ENCODE measurements at places on chromosomes 6 and 20.

GRCh38 chr6:72218125-72218524 is 331.8 kb downstream of the RIMS1 start:
- no peak for DNase-seq

GRCh38 chr6:132122871-132123270 is 171.7 kb upstream of the CCN2 start:
- DNase-seq = no peak

DNA sequence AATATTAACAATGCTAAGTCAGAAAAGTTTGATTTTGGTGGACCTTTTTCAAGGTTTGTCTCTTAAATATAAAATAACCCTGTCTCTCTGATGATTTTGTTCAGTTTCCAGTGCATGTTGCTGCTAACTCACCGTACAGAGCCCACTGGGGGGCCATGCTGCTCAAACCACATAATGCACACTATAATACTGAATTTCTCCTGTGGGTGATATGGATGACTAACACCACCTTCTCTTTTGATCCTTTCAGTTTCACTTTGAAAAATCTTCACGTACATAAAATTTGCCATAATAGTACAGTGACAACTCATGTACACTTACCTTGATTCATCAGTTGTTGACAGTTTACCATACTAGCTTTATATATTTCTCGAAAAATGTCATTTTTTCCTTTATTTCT is 506.6 kb upstream of the MAN1A1 start:
- DNase-seq = no peak

DNA sequence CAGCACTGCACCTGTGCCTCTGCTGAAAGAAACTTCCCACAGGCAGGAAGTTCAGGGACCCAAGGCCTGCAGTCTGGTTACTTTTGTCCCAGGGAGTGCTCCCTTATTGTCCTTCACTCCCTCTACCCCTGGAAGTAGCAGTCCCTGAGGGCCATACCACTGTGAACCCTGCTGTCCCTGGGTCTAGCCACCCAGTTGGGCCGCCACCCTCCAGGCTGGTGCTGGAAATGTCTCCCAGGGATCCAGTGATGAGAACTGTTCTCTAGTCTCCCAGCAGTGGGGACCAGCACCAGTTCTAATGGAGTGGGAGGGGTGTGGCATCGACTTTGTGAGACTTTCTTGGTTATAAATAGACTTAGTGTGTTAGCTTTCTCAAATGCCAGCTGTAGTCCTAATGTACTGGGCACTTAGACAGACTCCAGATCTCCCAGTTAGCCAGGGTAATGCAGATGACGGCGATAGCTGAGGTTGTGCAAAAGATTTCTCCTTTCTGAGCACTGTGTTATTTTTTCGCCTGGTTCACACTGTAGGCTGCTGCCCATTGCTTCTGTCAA is 462.5 kb downstream of the CDH26 start:
- no peak for DNase-seq

GRCh38 chr6:157666729-157667128 is 156.3 kb upstream of the SNX9 start:
- DNase-seq = no peak

GRCh38 chr6:157023958-157024357 is 246.8 kb downstream of the ARID1B start:
- DNase-seq = no peak

Data from NCI-H526 treated with DMSO at 0.1 percent for 48 hours (cell line).